ENCODE measurements at places on chromosomes 16 and 17.
A peak's percentile ranks its signal among the peaks of the same experiment; 100 is the strongest.

- DNase-seq = no peak
Measured at GRCh38 chr17:12567077-12568053, 98.3 kb upstream of the MYOCD start.

- DNase-seq = no peak
Measured at GRCh38 chr16:69378760-69379159, 7.0 kb downstream of the TERF2 start.

DNA sequence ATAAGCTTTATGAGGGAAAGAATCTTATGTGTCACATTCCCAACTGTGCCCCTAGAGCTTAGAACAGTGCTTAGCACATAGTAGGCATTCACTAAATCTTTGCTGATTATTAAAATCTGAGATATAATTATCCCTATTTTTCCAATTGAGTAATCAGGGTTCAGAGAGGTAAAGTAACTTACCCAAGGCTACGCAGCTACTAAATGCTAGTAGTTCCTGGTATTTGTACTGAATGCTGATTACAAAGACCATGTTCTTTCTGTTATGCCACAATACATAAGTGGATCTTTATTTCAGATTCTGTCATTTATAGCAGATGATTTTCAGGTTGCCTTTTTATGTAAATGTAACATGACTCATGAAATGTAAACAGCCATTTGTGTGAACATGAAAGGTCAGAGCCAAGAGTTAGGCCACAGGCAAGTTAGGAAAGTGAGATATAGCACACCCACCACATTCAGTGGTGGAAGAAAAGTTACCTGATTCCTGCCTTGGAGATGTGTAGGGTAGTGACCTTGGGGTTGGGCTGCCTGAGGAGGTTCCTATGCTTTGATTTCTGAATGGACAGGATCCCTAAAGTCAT, 77.2 kb downstream of the FTO start:
- DNase-seq = no peak

- no peak for DNase-seq
Measured at GRCh38 chr17:55859301-55859795, 108.5 kb downstream of the PCTP start.

DNA sequence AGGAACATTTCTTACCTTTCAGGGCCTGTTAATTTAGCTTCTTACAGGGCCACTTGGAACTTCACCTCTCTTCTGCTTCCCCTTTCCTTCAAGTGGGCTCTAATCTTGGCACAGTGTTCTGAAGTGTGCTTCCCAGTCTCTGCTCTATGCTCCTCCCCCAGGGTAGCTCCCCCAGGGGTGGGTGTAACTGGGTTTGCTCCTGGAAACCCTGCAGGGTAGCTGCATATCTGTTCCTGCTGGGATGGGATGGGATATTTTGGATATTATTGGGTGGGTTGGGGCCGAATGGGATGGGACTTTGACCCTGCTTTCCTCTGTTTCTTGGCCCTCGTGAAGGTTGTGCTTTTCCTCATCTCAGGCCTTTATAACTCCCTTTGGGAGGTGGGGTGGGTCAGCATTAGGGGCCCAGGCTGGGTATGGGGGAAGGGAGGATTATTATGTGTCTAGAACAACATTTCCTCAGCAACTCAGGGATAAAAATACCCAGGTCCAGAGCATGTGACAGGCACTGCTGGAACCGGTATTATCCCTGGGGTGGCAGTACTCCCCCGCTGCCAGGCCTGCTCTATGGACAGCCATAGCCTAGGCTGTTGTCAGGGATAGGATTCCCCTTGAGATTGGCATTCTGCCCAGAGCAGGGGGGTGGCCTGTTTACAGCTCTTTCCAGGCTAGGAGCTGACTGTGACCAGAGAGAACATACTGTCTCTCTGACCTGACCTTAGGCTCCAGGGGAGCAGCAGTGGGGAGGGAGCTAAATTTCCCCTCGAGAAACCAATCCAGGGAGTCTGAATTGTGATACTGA, 5.0 kb downstream of the NFE2L1 start:
- DNase-seq = peak; percentile 66

DNA sequence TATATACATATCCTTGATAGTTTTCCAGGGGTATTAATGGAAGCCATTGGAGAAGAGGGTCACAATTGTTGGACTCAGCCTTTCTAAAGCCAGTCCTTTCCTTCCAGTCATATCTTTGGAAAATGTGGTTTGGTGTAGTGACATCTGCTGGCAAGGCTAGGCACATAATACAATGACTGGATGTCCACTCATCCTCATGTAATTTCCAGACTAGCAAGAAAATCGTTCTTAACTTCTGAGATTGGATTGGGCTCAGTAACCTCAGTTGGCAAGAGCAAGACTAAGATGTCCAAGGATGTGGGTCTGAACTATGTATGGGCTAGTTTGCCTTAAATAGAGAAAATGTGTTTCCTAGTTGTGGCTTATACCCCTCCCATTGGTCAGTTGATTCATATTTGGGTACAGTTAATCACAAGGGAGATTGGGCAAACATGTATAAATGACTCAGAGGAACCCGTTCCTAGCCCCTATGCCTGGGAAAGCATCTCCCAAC, 8.7 kb upstream of the KAT7 start:
- peak; percentile 44 for DNase-seq

- no peak for DNase-seq
Measured at GRCh38 chr17:82388922-82389283, 17.3 kb downstream of the UTS2R start.

GRCh38 chr16:66925322-66925840, at the start of gene RRAD:
TSS of gene RRAD (minus strand) at chr16:66925535. CDS start at chr16:66925179, 356 bp downstream.
- DNase-seq = no peak

DNA sequence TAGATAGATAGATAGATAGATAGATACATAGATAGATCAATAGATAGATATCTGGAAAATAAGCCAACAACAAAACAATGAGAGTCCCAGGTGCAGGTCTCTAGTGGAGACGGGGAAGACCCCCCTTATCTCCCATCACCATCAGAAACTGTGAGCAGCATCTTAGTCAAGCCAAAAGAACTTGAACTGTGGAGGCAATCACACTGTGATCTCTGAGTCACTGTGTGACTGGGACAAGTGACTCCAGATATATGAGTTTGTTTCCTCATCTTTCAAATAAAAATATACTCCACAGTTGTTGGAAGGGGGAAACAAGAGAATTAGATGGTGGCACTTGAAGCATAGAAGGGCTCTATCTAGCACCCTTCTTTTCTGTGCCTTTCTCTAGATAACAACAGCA, 42.1 kb downstream of the NOG start:
- no peak for DNase-seq

DNA sequence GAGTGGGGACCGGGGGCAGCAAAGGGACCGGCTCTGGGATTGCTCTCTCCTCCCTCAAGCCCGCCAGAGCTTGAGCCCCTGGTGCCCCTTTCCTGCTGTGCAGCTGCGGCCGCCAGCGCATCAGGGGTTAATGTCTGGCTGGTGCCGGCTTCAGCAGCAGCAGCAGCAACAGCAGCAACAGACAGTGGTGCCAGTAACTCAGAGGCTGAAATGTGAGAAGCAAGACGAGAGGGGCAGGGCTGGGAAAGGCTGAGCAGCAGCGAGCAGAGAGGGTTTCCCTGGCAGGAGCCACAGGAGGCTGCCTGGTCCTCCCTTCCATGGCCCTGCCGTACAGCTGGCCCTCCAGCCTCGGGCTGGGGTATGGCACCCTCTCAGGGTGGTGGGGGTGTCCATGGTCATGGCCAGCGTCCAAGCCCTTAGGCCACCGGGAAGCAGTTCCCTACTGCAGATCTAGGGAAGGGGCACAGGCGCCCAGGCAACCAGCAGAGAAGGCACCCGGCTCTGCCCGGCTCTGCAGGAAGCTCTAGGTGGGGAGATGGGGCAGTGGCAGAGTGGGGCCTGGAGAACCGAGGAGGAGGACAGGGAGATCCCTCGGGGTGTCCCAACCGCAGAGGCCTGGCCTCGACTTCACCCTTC, 21.1 kb upstream of the TFAP4 start:
- DNase-seq = peak; percentile 92

DNA sequence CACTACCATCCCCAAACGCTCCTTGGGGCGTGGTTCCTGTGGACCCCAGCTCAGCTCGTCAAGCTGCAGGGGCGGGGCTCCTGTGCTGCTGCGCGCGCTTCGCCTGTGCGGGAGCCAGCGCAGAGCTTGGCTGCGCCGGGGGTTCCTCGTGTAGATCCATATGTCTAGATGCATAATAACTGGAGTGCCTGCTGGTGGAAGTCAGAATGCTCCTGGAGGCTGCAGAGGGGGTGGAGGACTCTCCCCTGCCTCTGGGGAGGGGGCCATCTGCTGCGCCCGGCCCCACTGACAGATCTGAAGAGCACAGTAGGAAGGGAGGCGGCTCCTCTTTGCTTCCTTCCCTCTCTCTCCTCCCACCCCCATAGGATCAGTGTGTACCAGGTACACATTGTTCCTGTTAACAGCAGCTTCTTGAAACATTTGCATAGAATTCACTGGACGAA, 4.6 kb downstream of the RASD1 start:
- DNase-seq = peak; percentile 7

DNA sequence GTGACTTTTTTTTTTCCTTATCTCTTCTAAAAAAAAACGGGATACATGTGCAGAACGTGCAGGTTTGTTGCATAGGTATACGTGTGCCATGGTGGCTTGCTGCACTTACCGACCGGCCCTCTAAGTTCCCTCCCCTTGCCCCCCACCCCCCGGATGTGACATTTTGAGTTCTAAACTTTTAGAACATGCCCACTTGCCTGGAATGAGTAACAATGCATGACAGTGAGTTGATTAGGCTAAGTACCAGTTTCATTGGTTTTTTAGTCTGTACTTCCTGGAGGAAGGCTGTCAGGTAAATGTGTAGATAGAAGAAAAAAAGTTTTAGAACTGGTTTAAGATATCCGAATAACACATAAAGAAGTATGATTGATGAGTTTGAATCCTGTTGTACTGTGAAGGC, 4.0 kb downstream of the BPTF start:
- DNase-seq = no peak

DNA sequence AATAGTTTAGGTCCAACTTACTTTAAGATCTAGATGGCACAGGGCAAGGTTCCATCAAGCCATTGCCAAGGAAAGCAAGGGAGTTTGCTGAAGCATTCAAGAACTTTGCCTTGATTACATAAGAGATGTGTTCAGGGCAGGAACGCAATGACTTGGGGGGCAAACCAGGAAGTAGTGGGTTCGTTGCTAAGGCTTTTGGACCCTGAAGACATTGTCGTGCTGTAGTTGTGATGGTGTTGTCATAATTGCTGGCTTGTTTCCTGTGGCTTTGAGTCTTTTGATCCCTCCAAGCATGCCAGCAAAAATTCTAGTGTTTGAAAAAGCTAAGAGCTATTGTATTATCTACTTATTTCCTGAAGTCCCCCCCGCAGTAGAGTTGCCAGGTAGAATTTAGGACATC, 70.7 kb upstream of the HNF1B start:
- no peak for DNase-seq

DNA sequence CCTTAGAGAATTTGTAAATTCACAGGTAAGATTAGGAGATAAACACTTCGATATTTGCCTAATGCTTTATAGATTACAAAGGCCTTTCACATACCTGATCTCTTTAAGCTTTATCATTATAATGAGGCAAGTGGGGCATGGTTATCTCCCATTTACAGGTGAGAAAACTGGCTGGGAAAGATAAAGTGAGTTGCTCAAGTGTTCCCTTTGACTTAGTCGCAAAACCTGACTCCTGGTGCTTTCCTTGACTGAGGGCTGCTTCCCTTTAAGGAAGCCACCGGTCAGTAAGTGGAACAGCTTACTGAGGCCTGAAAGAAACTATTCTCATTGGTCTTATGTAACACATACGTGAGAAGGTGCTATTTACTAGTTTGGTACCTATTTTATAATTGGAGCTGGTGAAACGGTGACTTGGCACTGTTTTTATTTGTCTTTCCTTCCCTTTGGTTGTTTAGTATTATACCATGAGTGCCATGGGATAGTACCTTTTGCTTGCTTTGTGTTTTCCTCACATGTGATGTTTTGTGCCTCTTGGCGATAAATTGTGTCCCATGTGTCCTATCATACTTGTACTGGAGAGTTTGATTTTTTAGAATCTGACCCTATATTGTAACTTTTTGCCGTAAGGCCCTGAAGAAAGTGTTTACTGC, 57.2 kb downstream of the NUP88 start:
- no peak for DNase-seq

- DNase-seq = no peak
Measured at GRCh38 chr17:28521311-28522085, 15.3 kb downstream of the FOXN1 start.

DNA sequence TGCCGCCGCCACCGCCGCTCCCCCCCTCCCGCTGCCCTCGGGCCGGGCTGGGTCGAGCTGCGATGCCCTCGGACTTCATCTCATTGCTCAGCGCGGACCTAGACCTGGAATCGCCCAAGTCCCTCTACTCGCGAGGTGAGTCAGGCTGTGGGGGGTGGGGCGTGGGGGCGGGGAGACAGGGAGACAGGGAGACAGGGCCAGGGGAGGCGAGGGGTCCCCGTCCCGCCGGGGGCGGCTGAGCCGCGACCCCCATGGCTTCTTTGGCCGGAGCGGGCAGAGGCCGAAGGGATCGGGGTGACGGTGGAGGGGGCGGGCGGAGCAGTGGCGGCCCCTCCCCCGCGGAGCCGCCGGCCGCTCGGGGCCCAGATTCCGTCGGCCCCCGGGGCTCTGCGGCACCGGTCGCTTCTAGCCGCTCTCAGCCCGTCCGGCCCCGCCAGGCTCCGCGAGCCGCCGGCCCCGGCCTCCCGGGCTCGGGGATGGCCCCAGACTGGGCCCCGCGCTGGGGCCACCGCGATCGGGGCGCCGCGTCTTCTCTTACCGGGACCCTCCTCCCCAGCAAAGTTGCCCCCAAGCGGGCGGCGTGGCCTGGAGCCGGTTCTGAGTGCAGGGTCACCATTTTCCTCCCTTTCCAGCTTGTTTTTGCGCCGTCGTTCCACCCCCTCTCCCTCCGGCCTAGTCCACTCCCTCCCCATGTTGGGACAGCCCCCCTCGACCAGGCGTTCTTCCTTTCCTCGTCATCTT, 644 bp downstream of the NFAT5 start:
- peak; percentile 78 for DNase-seq

DNA sequence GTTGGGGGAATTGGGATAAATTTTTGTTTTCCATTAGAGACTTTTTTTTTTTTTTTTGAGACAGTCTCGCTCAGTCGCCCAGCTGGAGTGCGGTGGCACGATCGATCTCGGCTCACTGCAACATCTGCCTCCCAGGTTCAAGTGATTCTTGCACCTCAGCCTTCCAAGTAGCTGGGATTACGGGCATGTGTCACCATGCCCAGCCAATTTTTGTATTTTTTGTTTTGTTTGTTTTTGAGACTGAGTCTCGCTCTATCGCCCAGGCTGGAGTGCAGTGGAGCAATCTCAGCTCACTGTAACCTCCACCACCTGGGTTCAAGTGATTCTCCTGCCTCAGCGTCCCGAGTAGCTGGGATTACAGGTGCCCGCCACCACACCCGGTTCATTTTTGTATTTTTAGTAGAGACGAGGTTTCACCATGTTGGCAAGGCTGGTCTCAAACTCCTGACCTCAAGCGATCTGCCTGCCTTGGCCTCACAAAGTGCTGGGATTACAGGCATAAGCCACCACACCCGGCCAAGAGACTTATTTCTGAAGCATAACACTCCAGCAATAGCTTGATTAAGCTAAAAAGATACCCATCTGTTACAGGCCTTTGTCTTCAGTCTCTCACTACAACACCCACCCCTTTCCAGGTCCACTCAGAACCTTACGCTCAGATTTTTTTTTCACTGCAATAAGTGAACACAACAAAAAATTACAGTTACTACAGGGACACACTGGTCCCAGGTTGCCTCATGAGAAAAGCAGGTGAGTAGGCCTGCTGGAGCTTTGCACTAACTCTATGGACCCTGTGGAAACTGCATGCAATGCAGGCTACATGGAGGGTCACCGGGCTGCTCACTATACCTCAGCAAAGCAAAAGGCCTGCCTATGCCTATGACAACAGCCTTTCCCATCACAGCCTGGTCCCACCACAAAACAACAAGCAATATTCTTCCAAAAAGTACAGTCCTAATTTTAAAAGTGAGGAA, 34.6 kb downstream of the KANSL1 start:
- no peak for DNase-seq

Measured in left hindlimb (tissue), 1 donor.